Left ventricle myocardium inferior (tissue), 1 donor: ENCODE measurements at places on chromosomes 4 and X.

DNA sequence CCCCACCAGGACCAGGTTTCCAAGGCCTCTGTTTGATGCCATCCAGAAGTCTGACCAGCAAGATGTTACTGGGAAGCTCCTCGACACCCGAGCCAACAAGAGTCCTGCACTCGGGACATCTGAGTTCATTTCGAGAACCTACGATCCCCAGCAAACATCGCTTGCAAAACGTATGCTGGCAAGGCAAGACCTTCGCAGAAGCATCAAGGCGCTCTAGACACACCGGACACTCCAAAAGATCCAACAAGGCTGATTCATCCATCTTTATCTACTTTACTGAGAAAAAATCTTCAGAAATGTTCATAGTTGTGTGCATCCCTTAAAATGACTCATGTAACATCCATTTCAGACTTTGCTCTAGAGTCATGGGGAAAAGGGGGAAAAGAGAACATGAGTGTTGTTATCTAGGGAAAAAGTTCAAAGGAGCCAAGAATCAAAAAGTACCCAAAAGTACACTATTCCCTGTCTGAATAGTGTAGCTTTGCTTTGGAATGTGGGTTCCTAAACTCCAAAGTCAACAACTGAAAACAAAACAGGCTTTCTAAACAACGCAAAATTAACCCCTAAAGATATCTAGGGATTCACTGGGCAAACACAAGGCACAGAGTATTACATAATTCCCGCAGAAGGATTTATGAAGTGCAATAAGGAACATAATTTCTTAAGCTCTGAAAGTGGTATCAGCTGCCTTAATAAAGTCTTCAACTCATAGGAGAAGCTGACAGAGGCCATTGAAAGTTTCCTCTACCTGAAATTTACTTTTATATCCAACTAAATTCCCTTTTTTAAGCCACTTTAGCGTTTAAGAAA lies 1.6 kb downstream of the SH3RF1 start:
- no peak for DNase-seq

- DNase-seq = no peak
These were observed 69.1 kb downstream of the FAM53A start for GRCh38 chr4:1614854-1615595.

- no peak for DNase-seq
These were observed 16.8 kb downstream of the FAM53A start for GRCh38 chr4:1667273-1667672.

GRCh38 chr4:153553819-153554170 lies 87.6 kb downstream of the TMEM131L start:
- no peak for DNase-seq

- DNase-seq = no peak
These were observed 124.5 kb downstream of the DMD start for GRCh38 chrX:33086886-33087285.

DNA sequence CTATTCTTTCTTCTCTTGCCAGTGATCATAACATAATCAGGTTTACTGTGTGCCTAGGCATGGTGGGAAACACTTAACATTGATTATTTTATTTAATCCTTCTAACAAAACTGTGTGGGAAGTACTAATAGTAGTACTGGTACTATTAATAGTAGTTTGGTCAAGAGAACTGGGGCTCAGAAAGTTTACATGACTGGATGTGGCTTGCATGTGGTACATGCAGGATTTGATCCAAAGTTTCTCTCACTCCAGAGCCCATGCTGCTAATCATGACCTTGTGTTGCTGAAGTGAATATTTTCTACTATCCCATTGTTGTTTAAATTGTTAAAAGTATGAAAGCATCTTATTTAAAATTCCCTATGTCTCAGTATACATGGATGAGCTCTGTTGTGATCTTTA lies 78.4 kb downstream of the TMEM164 start:
- no peak for DNase-seq

DNA sequence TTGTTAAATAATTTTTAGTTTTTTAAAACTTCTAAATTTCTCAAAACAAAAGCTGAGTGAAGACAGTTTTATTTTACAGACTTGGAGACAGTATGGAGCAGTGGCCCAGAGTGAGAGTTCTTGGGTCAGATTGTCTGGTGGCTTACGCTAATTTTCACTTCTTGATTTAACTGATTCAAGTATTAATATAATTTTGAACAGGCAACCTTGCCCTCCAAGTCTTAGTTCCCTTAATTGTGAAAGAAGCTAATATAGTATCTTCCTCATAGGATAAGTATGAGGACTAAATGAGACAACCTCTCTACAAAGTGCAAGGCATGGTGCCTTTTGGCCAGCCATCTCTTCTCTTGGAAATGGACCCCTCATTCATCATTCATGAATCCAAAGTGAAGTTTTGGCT lies 25.4 kb downstream of the ATP7A start:
- no peak for DNase-seq

DNA sequence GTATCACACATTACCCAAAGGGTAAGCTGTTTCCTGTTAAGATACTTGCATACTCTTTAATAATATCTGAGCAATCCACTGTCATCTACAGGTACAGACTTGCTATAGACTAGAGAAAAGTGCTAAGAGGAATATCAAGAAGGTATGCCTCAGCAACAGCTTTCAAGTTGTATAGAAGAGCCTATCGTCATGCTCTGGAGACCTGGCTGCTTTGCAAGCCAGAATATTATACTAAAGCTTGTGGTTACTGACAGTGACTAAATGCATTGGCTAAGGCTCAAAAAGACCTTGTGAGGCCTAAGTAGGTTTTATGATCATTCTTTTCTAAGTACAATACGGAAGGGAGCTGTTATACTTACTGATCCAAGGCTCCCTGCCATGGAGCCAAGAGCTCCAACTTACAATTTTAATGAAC lies 11.3 kb downstream of the LAMP2 start:
- DNase-seq = no peak

DNA sequence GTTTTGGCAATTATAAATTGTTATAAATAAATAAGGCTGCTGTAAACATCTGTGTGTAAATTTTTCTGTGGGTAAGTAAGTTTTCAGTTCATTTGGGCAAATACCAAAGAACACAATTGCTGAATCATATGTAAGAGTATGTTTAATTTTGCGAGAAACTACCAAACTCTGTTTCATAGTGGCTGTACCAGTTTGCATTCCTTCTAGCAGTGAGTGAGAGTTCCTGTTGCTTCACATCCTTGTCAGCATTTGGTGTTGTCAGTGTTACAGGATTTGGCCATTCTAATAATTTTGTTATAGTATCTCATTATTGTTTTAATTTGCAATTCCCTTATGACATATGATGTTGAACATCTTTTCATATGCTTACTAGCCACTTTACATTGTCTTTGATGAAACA lies 48.4 kb downstream of the ARFIP1 start:
- no peak for DNase-seq
